ENCODE measurements at places on chromosomes 3 and 15.

GRCh38 chr3:195102609-195103467 is 168.1 kb downstream of the XXYLT1 start:
- no peak for DNase-seq

DNA sequence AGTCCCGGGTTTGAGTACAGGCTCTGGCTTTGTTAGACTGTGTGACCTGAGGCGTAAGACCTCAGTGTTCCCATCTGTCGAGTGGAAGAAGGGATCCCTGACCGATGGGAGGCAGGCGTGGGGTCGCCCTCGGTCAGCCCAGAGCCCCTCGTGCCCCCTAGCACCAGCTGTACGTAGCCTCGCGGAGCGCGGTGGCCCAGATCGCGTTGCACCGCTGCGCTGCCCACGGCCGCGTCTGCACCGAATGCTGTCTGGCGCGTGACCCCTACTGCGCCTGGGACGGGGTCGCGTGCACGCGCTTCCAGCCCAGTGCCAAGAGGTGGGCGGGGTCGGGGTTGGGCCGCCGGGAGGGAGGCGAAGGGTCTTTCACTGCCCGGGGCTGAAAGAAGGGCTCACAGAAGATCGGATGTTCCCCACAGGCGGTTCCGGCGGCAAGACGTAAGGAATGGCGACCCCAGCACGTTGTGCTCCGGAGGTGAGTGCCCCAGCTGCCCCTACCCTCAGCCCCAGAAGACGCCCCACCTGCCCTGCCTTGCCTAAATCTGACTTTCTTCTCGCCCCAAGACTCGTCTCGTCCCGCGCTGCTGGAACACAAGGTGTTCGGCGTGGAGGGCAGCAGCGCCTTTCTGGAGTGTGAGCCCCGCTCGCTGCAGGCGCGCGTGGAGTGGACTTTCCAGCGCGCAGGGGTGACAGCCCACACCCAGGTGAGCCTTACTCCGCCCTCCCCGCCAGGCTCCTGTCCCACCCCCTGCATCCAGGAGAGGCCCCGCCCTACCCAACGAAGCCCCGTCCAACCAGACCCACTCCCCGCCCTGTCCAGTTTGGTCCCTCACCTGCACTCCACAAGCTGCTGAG is 3.5 kb upstream of the LSMEM2 start:
- DNase-seq = no peak

DNA sequence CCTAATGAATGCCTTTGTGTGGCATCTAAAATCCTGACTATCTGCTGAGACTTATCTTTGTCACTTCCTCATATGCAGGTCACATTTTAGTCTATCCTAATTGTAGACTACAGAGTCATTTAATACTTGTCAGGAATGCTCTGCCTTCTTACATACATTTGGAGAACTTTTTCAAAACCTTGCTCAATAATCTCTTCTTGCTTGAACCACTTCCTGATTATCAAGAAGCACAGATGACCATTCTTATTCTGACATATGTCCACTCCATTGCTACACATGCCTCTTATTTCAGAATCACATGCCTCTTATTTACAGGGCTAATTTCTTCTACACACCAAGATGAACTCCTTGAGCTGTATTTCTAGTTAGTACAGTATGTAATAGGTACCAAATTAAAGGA is 400.3 kb downstream of the TBC1D5 start:
- no peak for DNase-seq

DNA sequence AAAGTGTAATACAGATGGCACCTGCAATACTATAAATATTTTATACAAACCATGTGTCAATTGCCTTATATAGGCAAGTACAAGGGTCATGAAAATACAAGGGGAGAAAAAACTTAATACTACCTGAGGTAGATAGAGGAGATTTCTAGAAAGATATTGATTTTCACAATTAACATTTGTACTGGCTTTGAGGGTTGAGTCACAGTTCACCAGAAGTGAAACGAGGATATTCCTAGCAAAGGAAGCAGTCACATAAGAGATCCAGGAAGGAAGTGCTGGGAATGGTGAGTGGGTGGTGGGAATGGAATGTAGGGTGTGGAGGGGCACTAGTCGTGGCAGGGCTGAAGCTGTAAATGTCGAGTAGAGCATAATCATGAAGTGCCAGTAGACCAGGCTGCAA is 108.7 kb downstream of the P2RY1 start:
- no peak for DNase-seq

DNA sequence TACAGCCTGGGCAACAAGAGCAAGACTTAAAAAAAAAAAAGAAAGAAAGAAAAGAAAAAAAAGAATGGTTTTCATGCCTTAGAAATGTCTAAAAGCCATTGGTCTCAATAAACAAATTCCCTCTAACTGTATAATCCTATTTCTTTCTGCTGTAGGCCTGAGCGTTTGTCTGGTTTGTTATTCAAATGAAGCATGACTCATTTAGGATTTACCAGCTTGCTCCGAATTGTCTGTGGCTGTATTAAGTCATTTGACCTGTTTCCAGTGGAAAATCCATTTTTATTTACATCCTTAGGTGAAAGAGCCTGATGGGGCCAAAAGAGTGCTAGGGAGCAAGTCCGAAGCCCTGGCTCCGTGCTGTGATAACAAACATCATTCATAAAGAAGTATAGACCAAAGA is 73.8 kb downstream of the BDH1 start:
- DNase-seq = no peak

- DNase-seq = no peak
Observed at GRCh38 chr15:73337187-73337586, 31.6 kb downstream of the HCN4 start.

DNA sequence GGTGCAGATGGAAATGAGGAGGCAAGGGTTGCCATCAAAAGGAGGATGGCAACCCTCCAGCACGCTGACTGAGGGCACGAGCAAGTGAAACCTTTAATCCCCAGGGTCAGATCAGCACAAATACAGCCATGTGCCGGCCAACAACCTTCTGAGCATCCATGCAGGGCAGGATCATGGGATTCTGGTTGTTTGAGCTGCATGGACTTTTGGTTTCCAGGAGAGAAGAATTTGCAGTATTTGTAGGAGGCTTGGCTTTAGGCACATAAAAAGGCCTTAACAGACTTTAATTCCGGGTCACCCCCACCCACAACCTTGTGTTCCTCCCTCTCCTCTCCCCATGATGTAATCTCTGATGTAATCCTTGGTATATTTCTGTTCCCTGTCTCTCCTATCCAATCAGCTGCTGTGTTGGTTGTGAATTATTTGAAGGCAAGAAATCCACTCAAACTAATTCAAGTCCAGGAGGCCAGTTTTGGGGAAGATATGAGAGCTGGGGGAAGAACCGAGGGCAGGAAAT is 254.3 kb downstream of the SHQ1 start:
- no peak for DNase-seq

DNA sequence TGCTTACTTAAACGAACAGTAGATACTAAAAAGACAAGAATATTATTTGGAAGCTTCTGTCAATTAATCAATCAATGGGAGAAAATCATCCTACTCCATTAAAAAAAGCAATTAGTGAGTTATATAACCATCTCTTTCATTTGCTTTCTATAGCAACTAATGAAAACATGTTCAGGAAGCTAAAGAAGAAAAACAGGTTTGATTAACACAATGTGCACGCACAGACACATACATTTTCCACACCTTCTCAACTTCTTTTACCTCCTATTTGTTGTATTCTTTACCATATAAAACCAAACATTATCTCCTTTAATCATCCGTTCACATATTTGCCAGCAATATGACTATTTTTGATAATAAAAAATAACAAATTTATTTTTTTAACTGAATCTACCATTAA is 111.3 kb downstream of the GBE1 start:
- no peak for DNase-seq

- DNase-seq = no peak
Observed at GRCh38 chr3:67416703-67417102, 237.7 kb downstream of the SUCLG2 start.
